ENCODE measurements at places on chromosomes 3 and 15.

GRCh38 chr3:103410231-103410630, 975.4 kb downstream of the ZPLD1 start:
- no peaks in the 10 kb centered on the region for H3K27me3 ChIP-seq
- H3K27ac ChIP-seq, result no peak overlapping the region
- no peak overlapping the region for H3K4me3 ChIP-seq
- no peaks in the 10 kb centered on the region for H3K4me1 ChIP-seq
- H3K36me3 ChIP-seq, result no peaks in the 10 kb centered on the region

GRCh38 chr15:100878648-100879047, 983 bp upstream of the ALDH1A3 start:
- H3K27ac ChIP-seq, result no peak overlapping the region
- DNase-seq, result no peak
- peaks cover 67% of the 10 kb centered on the region for H3K27me3 ChIP-seq
- H3K4me1 ChIP-seq, result peaks cover 8% of the 10 kb centered on the region
- H3K36me3 ChIP-seq, result no peaks in the 10 kb centered on the region

GRCh38 chr15:42348083-42348482, 11.2 kb upstream of the CAPN3 start:
- no peak for DNase-seq
- peaks cover 7% of the 10 kb centered on the region for H3K36me3 ChIP-seq
- no peak overlapping the region for H3K4me3 ChIP-seq
- no peaks in the 10 kb centered on the region for H3K4me1 ChIP-seq
- no peaks in the 10 kb centered on the region for H3K27me3 ChIP-seq

DNA sequence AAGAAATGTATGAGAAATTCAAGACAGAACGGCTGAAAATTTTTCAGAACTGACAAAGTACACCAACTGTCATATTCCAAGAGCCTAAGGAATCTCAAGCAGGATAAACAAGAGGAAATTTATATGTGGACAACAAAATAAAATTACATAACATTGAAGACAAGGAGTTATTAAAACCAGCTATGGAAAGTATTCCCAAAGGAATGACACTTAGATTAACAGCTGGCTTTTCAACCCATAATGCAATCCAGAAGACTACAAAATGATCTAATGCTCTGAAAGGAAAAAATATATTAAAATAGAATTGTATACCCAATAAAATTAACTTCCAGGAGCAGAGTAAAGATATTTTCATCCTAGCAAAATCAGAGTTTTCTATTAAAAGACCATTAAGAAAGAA, 132.2 kb upstream of the BNIP2 start:
- no peak overlapping the region for H3K27ac ChIP-seq
- peaks cover 9% of the 10 kb centered on the region for H3K4me1 ChIP-seq
- no peak overlapping the region for H3K4me3 ChIP-seq
- no peaks in the 10 kb centered on the region for H3K36me3 ChIP-seq
- peaks cover 6% of the 10 kb centered on the region for H3K27me3 ChIP-seq
- DNase-seq, result no peak

DNA sequence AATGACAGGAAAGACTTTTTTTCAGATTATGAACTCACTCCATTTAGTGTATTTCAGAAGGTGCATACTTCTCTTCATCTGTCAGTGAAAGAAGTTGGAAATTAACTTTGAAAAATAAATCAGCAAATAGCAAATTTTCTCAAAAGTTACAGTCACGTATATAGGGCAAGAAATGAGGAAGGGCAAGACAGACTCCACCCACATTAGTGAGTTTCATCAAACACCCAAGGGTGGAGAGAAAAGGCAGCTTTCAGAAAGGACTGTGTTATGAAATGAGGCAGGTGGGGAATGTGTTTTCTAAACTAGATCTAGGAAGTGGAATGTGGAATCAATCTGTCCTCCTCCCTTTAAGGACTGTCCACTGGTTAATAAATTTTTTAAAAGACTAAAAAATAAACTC, 2.9 kb downstream of the SLC22A13 start:
- H3K36me3 ChIP-seq, result peaks cover 3% of the 10 kb centered on the region
- no peaks in the 10 kb centered on the region for H3K27me3 ChIP-seq
- H3K4me1 ChIP-seq, result peaks cover 20% of the 10 kb centered on the region
- H3K27ac ChIP-seq, result peak overlapping the region; percentile 8

DNA sequence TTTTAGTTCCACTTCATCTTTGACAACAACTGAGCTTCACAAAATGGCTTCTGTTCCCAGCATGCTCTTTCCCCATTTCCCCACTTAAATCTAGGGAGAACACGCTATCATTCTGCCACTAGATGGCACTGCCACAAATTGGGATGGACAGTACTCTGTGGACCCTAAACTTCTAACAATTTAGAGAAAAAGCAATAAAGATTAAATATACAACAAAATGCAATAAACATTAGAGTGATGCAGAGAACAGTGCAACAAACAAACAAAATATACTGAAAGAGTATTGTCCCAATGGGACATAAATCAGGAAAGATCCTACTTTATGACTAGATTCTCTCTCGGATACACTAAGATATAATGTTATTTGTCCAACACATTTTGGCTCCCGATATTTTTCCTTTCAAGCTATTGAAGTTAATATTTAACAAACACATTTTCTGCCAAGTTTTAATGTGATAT, 169.7 kb upstream of the TMCO5A start:
- no peak overlapping the region for H3K4me3 ChIP-seq
- H3K27me3 ChIP-seq, result no peaks in the 10 kb centered on the region
- DNase-seq, result peak; percentile 36

All from activated naive CD8-positive, alpha-beta T cell treated with anti-CD3 and anti-CD28 coated beads, Interleukin-2, amount 50 U/mL, for 24 hours (primary cell).